Fibroblast of lung (primary cell): ENCODE measurements at places on chromosomes 3 and 15. TPM values are rescaled to one million over a fixed set of nuclear protein-coding genes. Genes with fewer than 3 reads are reported as not detected.

GRCh38 chr15:81275711-81276392, 48.1 kb downstream of the STARD5 start:
- H3K27me3 ChIP-seq: peaks cover 2% of the 10 kb centered on the region
- DNase-seq: peak; percentile 73

DNA sequence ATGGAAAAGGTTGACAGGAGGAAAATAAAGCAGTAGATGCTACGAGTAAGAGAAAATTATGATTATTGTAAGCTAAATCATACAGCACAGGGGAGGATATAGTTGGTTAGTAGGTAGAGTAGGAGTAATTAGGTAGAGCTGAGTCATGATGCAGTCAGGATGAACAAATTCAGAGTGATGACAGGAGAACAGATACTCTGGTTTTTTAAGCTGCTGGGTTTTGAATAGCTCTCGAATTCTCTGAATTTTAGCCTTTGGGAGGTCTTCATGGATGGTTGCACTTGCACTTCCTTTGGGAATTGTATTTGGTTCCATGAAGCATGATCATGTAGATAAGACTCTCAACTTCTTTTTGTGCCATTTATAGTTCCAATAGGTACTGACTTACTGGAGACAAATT, 96.2 kb downstream of the ECT2 start:
- DNase-seq: peak; percentile 87
- H3K36me3 ChIP-seq: no peaks in the 10 kb centered on the region
- no peak overlapping the region for H3K27ac ChIP-seq
- H3K4me1 ChIP-seq: no peaks in the 10 kb centered on the region
- H3K4me3 ChIP-seq: no peak overlapping the region
- H3K27me3 ChIP-seq: peaks cover 3% of the 10 kb centered on the region

The MASP1 gene
- total RNA-seq: 56.2 and 328 TPM in 2 replicates

The NIPA2 gene
- 41.6 and 47.7 TPM in 2 replicates for total RNA-seq

GRCh38 chr15:45377609-45378148, 665 bp downstream of the GATM start:
- no peaks in the 10 kb centered on the region for H3K36me3 ChIP-seq
- H3K4me1 ChIP-seq: no peaks in the 10 kb centered on the region
- H3K4me3 ChIP-seq: peak overlapping the region; percentile 35
- no peak overlapping the region for H3K27ac ChIP-seq
